ENCODE measurements at places on chromosomes 3 and 15. TPM values are rescaled to one million over a fixed set of nuclear protein-coding genes. Genes with fewer than 3 reads are reported as not detected.

DNA sequence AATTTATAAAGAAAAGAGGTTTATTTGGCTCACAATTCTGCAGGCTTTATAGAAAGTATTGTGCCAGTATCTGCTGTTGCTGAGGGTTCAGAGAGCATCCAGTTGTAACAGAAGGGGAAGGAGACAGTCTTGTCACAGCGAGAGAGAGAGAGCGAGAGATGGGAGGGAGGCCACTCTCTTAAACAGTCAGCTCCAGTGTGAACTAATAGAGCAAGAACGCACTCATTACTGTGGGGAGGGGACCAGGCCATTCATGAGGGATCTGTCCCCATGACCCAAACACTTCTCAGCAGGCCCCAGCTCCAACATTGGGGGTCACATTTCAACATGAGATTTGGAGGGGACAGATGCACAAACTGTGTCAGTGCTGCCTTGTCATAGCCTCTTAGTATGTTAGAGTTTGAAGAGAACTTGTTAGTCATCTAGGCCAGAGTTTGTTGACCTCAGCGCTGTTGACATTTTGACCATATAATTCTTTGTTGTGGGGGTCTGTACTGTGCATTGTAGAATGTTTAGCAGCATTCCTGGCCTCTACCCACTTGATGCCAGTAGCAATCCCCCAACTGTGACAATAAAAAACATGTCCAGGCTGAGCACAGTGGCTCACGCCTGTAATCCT is 15.3 kb downstream of the STARD9 start:
- no peak for DNase-seq
- H3K4me1 ChIP-seq = no peaks in the 10 kb centered on the region
- H3K36me3 ChIP-seq = no peaks in the 10 kb centered on the region
- no peak overlapping the region for H3K27ac ChIP-seq

The GPR149 gene
- polyA plus RNA-seq = not detected

DNA sequence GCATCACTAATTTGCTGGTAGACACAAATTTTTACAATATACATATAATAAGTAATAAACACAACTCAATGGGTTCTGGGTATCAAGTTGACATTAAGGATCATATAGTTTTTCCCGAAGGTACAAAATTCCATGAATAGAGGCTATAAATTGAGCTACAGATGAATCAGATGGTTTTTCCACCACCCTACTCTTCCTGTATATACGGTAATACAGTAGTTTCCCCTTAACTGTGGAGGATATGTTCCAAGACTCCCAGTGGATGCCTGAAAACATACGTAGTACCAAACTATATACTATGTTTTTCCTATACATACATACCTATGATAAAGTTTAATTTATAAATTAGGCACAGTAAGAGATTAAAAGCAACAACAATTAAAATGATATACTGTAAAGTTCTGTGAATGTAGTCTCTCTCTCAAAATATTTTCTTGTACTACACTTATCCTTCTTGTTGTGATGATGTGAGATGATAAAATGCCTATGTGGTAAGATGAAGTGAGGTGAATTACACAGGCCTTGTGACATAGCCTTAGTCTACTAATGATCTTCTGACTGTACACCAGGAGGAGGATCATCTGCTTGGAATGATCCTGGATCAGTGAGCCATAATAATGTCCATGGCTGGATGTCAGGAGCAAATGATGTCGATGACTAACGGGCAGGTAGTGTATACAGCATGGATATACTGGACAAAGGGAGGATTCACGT is 116.7 kb downstream of the NR1I2 start:
- no peak overlapping the region for H3K27ac ChIP-seq
- no peaks in the 10 kb centered on the region for H3K27me3 ChIP-seq
- no peak for DNase-seq
- H3K36me3 ChIP-seq = peaks cover 11% of the 10 kb centered on the region

- no peaks in the 10 kb centered on the region for H3K36me3 ChIP-seq
- no peak overlapping the region for H3K4me3 ChIP-seq
- H3K27me3 ChIP-seq = no peaks in the 10 kb centered on the region
- H3K4me1 ChIP-seq = peaks cover 9% of the 10 kb centered on the region
- no peak overlapping the region for H3K27ac ChIP-seq
Measured at GRCh38 chr15:56208641-56209155, 35.0 kb downstream of the RFX7 start.

GRCh38 chr3:20573175-20573574 is 387.2 kb upstream of the SGO1 start:
- no peaks in the 10 kb centered on the region for H3K36me3 ChIP-seq
- H3K27ac ChIP-seq = no peak overlapping the region
- H3K4me1 ChIP-seq = no peaks in the 10 kb centered on the region
- H3K27me3 ChIP-seq = no peaks in the 10 kb centered on the region

The SENP5 gene
- polyA plus RNA-seq = 5.7 TPM

The NPRL2 gene
- polyA plus RNA-seq = 16.2 TPM

GRCh38 chr3:197487911-197488391 is 67.8 kb downstream of the BDH1 start:
- DNase-seq = no peak
- H3K36me3 ChIP-seq = no peaks in the 10 kb centered on the region
- no peak overlapping the region for H3K27ac ChIP-seq
- H3K4me1 ChIP-seq = no peaks in the 10 kb centered on the region

DNA sequence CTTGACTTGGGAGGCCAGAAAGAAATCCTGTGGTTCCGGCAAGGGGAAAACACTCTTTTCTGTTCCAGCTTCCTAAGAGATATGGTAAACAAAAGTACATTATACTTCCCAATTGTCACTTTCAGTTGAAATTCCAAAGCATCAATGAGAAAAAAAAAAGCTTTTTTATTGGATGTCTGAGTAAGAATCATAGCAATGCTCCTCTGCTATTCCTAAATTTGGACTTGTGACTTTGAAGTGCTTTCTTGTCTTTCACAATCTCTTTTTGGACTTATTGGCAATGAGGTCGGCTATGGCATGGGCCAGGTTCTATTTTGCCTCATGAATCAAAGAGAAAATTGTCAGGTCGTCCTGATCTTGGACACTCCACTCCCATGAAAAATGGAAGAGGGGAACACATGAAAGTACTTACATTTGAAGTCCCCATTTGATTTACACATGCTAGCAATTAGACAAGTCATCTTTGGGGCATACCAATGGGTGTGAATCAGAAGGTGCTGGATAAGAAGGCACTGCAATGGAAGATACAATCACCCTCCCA is 170.5 kb downstream of the GREM1 start:
- no peak overlapping the region for H3K4me3 ChIP-seq
- no peaks in the 10 kb centered on the region for H3K27me3 ChIP-seq
- H3K27ac ChIP-seq = no peak overlapping the region

The SPINT1 gene
- polyA plus RNA-seq = 85.0 TPM

DNA sequence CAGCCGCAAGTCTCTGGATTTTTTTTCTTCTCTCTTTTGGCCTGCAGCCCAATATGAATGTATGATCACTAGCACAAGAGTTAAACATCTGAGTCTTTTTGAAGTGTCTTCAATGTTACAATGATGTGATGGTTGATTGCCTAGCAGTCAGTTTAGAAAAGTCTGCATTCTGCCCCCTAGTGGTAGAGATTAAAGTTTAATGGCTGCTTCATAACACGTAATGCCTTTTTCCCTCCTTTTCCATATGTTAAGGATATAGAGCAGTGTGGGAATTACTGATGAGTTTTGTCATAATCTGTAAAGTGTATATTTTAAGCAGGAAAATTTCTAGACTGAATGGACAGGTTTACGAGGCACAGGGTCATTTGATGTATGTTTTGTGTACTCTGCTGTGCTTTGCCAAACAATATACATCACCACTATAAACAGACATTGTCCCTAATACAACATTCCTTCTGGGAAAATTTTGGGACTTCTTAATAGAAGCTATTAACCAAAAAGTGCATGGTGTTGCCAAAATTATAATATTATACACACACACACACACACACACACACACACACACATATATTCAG is 1038.5 kb upstream of the NR2F2 start:
- no peaks in the 10 kb centered on the region for H3K4me1 ChIP-seq
- H3K27me3 ChIP-seq = peaks cover 2% of the 10 kb centered on the region
- H3K4me3 ChIP-seq = no peak overlapping the region
- H3K27ac ChIP-seq = no peak overlapping the region
- DNase-seq = peak; percentile 40
- H3K36me3 ChIP-seq = no peaks in the 10 kb centered on the region

GRCh38 chr3:138043266-138044029 is 33.5 kb downstream of the CLDN18 start:
- H3K27ac ChIP-seq = no peak overlapping the region
- no peaks in the 10 kb centered on the region for H3K36me3 ChIP-seq
- no peaks in the 10 kb centered on the region for H3K4me1 ChIP-seq
- H3K4me3 ChIP-seq = no peak overlapping the region
- H3K27me3 ChIP-seq = no peaks in the 10 kb centered on the region

- H3K36me3 ChIP-seq = peaks cover 4% of the 10 kb centered on the region
- H3K27ac ChIP-seq = peak overlapping the region; percentile 55
- no peaks in the 10 kb centered on the region for H3K4me1 ChIP-seq
- no peaks in the 10 kb centered on the region for H3K27me3 ChIP-seq
Measured at GRCh38 chr15:43105077-43105736, 631 bp downstream of the UBR1 start.

The DUT gene
- polyA plus RNA-seq = 98.0 TPM

The SNTN gene
- 0.04 TPM for polyA plus RNA-seq

The CLDN16 gene
- polyA plus RNA-seq = not detected

- no peak for DNase-seq
- H3K4me1 ChIP-seq = no peaks in the 10 kb centered on the region
- H3K36me3 ChIP-seq = no peaks in the 10 kb centered on the region
- no peak overlapping the region for H3K27ac ChIP-seq
Measured at GRCh38 chr3:43273416-43273815, 12.9 kb upstream of the SNRK start.

DNA sequence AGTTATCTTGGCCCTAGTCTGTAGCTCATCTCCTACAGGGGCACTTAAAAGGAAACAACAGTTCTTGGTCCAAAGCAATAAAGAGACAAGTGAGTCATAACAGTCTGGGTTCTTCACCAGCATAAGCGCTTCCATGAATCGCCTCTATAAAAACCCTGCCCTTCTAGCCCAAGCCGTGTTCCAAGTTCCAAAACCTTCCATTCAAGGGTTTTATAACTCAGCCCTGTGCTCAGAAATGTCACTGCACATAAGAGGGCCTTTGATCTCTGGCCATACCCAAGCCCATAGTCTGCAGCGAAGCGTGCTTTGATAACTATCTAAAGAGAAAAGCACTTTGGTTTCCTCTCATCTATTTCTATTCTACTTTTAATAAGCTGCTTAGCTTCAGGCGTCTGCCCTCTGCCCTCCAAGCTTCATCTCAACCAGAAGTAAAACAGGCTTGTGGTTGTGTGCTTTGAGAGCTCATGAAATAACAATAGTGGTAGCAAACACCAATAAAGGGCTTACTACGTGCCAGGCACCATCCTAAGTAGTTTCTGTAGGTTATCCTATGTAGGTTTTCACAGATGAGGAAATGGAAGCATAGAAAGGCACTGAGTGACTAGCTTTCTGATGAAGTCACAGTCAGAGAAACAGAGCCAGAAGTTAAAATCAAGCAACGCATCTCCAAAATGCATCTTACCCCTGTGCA is 64.0 kb upstream of the AKAP13 start:
- peak; percentile 83 for DNase-seq
- peaks cover 17% of the 10 kb centered on the region for H3K4me1 ChIP-seq
- no peak overlapping the region for H3K4me3 ChIP-seq
- H3K27me3 ChIP-seq = no peaks in the 10 kb centered on the region

The CHCHD4 gene
- 31.1 TPM for polyA plus RNA-seq

The MKRN2 gene
- 34.3 TPM for polyA plus RNA-seq

The TFDP2 gene
- polyA plus RNA-seq = 50.5 TPM

DNA sequence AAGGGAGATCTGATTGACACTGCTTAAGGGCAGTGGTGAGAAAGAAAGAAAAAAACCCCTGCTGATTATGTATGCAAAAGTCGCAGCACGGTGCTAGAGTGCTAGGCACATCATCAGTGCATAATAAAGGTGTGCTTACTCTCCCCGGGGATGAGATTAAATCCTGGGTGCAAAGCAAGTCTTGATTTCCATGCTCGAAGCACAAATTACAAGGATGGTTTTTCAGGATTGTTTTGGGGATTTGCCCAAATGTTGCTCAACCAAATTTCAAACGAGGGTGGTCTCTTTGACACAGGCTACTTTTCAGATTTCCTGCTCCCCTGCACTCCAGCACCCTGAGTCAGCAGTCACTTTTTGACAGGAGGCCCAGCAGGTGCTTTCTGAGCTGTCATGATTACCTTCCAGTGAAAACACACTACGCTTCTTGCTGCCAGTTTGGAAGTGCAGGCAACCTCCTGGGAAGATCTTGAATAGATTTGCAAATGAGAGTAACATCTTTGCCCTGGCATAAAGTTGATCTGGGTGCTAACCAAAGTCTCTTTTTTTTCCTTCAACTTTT is 167.5 kb upstream of the TRIM42 start:
- H3K4me1 ChIP-seq = no peaks in the 10 kb centered on the region
- H3K36me3 ChIP-seq = no peaks in the 10 kb centered on the region
- no peak for DNase-seq
- no peaks in the 10 kb centered on the region for H3K27me3 ChIP-seq
- H3K27ac ChIP-seq = no peak overlapping the region

The GRM7 gene
- polyA plus RNA-seq = not detected

The MAP1A gene
- 0.27 TPM for polyA plus RNA-seq

DNA sequence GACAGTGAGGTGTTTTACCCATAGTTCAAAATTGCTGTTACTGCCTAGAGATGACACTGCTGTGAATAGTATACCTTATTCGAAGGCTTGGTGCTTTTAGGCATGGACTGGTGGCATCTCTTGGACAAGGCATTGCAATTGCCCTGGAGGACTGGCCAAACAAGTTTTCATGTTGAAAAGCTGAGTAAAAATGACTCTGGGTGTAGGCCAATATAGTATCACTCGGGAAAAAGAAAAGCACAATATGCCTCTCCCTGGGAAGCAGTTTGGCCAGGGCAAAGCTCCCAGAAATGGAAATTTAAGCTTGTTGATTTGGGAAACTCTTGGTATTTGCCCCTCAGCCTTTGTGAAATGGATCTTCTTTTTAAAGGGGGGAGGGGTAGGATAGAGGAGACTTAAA is 54.8 kb downstream of the ZNF609 start:
- no peaks in the 10 kb centered on the region for H3K27me3 ChIP-seq
- no peak overlapping the region for H3K27ac ChIP-seq
- DNase-seq = no peak
- no peaks in the 10 kb centered on the region for H3K36me3 ChIP-seq
- no peak overlapping the region for H3K4me3 ChIP-seq

- H3K27ac ChIP-seq = no peak overlapping the region
- no peak overlapping the region for H3K4me3 ChIP-seq
- no peak for DNase-seq
- H3K27me3 ChIP-seq = no peaks in the 10 kb centered on the region
Measured at GRCh38 chr15:67920524-67921240, 80.8 kb upstream of the RNU6-1 start.

The UBAP1L gene
- 1.5 TPM for polyA plus RNA-seq

- H3K4me3 ChIP-seq = no peak overlapping the region
- H3K36me3 ChIP-seq = no peaks in the 10 kb centered on the region
- DNase-seq = no peak
- no peaks in the 10 kb centered on the region for H3K27me3 ChIP-seq
- H3K27ac ChIP-seq = no peak overlapping the region
- peaks cover 9% of the 10 kb centered on the region for H3K4me1 ChIP-seq
Measured at GRCh38 chr3:149816986-149817385, 4.0 kb downstream of the RNF13 start.

The ROBO2 gene
- polyA plus RNA-seq = 19.9 TPM
